ENCODE measurements at places on chromosomes 5 and 9. TPM values are rescaled to one million over a fixed set of nuclear protein-coding genes. Genes with fewer than 3 reads are reported as not detected.

Gene PRLR
- not detected for total RNA-seq

Gene BTNL8
- total RNA-seq, result not detected

Gene CRHBP
- not detected for total RNA-seq

Gene BDP1
- 37.0 TPM for total RNA-seq

Gene TRPM6
- 1.7 TPM for total RNA-seq

Gene EXOC3
- 55.4 TPM for total RNA-seq

Gene PCDHB10
- total RNA-seq, result 17.7 TPM

Gene PCDHGA5
- total RNA-seq, result 4.6 TPM

Gene ANKH
- 83.3 TPM for total RNA-seq

Gene MEF2C
- 24.1 TPM for total RNA-seq

Gene INSYN2B
- not detected for total RNA-seq

Gene SOHLH1
- not detected for total RNA-seq

Gene ST8SIA4
- total RNA-seq, result 12.6 TPM

Gene ZBTB34
- total RNA-seq, result 21.0 TPM

Gene ACTBL2
- not detected for total RNA-seq

Gene FAM169A
- total RNA-seq, result 9.5 TPM

Gene SH2D3C
- 71.7 TPM for total RNA-seq

Gene ANKRD20A1
- not detected for total RNA-seq

Gene ANKRD31
- total RNA-seq, result 0.42 TPM

Gene COL15A1
- total RNA-seq, result not detected

Gene PRR16
- 0.25 TPM for total RNA-seq

Gene PRUNE2
- 63.8 TPM for total RNA-seq

Gene ZMYND19
- total RNA-seq, result 33.9 TPM
